ENCODE measurements at places on chromosomes 13 and 19.
A peak's percentile ranks its signal among the peaks of the same experiment; 100 is the strongest.

- DNase-seq: no peak
These were observed 13.4 kb downstream of the TECR start for GRCh38 chr19:14542711-14543328.

DNA sequence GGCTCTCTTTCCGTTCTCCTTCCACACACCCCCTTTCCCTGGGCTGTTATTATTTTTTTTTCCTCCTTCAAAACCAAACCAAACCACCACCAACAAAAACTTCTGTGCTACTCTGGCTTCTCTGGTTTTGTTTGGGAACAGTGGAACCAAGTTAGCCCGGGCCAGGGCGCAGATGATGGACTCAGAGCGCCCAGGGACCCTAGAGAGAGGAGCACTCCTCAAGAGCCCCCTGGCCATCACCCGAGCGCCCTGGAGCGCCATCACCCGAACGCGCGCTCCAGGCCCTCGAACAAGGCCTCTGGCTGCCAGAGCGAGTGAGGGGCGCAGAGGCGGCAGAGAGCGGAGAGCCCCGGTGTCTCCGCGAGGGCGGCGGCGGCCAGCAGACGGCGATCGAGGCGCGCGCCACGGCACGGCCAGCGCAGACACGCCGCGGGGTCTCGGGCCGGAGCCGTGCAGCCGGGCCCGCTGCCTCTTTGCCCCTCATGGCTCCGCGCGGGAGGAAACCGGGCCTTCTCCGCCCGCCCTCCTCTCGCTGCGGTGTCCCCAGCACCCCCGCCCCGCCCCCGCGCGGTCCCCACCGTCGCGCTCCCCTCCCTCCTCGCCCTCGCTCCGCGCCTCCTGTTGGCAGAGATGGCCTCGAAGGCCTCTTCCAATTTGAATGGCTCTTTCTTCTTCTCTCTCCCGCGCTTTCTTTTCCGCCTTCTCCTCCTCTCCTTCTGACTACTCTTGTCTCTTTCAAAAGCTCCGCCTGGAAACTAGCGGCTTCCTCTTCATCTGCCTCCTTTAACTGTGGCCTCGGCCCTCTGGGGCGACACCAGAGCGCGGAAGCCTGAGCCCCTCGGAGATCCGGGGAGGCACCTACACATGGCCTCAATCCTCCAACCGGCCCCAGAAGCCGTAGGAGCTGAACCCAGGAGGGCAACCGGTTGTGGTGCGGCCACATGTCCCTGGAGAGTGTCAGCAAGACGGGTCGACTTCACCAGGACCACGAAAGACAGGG lies 4.1 kb upstream of the SOX1 start:
- no peak for DNase-seq

GRCh38 chr19:6248844-6249243 lies 30.9 kb downstream of the MLLT1 start:
- DNase-seq: no peak

GRCh38 chr19:49333811-49334288 lies 1.4 kb upstream of the CD37 start:
- DNase-seq: peak; percentile 68

DNA sequence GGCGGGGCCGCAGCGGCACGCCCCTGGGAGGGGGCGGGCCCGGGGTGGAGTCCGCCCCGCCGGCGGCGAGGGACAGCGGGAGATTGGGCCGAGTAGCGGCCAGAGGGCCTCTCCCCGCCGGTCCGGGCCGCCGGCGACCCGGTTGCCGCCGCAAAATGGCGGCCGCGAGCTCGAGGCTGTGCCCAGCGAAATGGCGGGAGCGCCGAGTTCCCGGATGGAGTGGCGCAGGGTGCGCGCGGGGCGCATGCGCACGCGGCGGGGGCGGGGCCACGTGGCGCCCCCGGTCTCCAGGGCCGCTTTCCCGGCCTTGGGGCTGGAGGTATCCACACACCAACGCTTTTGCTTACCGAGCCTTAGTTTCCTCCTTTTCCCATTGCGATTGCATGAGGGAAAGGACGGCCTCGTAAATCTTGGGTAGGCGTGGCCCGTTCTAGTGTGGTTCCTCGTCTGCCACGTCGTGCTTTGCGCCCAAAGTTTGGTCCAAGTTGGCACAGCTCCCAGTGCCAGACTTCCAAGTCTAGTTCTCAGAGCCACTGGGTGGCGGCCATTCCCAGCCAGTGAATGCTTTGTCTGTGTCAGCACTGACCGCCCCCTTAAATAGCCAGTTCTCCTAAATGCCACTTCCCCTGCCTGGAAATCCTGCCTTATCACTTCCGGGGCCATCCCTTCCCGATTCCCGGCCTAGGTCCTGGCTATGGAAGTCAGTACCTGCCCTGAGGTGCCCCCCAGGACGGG lies 513 bp downstream of the CIRBP start:
- DNase-seq: peak; percentile 89

Measured in transverse colon (tissue), 4 donors.